ENCODE measurements at places on chromosomes 6 and 20.

- no peak for DNase-seq
These were observed 352.4 kb downstream of the UTRN start for GRCh38 chr6:144637541-144637940.

GRCh38 chr6:53624502-53624901, 41.1 kb downstream of the KLHL31 start:
- no peak for DNase-seq

DNA sequence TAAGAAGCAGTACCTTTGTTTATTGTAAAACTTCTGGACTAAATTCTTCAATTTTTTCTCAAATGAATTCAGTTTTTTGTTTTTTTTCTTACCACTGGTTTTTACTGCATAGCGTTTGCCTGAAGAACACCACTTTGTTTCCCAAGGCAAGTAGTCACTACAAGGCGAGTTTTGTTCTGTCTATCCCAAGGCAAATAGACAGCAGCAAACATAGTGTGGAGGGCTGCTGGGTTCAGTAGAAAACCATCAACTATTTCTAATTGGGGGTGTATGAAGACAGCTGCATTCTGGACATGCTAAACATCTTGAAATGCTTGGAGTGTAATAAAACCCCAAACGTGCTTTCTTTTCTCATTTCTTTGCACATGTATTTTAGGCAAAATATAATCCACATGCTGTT, 197.4 kb downstream of the ESR1 start:
- no peak for DNase-seq

DNA sequence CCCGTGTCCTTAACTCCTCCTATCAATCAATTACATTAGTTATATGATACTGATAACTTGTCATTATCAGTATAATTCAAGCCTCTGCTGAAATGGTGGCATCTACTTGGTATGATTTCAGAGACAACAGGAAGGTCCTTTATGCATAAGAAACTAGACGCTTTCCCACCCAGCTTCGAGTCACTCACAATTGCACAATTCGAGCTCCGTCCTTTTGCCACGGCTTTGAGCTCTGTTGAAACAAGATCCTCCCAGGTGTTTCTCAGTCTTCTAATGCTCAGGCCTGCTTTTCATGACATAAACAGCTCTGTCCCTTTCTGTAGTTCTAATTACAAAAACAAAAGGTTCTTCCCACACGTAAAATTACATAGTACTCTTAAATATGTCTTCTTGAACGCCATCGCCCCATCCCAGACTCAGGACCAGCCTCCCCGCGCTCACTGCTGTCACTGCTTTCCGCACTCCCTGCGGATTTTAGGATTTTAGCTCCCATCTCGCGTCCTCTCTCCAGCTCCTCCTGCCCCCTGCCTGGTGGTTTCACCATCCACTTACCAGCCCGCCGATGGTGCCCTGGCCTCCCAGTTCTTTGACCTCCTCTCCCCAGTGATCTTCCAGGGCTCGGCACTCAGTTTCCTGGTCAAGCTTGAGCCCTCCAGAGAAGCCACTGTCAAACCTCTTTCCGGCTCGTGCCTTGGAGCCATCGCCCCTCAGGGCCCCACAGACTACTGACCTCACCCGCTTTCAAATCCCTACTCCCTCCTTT, 23.2 kb upstream of the PNPLA1 start:
- DNase-seq = no peak

GRCh38 chr6:37177077-37177934, 7.4 kb downstream of the PIM1 start:
- DNase-seq = peak; percentile 40

DNA sequence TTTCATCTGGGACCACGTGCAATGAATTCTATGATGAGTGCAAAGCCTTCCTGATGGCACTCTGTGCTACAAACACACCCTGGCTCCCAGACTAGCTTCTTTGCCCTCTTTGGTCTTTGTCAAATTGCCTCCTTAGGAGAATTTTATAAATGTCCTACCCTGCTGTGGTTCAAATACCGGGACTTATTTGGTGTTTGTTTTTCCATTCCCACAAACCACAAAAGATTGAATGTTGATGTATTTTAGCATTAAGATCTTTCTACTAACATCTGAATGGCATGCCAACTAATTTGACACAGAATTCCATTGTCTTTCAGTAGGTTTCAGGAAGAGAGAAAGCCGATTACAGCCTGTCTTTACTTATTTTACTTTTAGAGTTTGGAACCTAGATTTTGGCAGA, 424.2 kb upstream of the SLC35B3 start:
- DNase-seq = no peak

GRCh38 chr20:9348747-9349146, 165.6 kb upstream of the LAMP5 start:
- no peak for DNase-seq

- DNase-seq = no peak
These were observed 45.6 kb upstream of the SPDEF start for GRCh38 chr6:34601706-34602105.

- no peak for DNase-seq
These were observed 8.0 kb downstream of the DNPH1 start for GRCh38 chr6:43221046-43221972.

DNA sequence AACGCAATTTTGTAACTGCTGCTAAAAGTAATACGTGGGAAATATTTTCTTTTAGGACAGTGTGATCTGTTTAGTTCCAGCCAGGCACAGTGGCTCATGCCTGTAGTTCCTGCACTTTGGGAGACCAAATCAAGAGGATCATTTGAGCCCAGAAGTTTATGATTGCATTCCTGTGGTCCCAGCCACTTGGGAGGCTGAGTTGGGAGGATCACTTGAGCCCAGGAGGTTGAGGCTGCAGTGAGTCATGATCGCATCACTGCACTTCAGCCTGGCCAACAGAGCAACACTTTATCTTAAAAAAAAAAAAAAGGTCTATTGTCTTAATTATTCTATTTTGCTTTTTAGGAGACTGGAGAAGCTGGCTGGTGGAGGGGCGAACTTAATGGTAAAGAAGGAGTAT, 101.5 kb downstream of the CD2AP start:
- no peak for DNase-seq

DNA sequence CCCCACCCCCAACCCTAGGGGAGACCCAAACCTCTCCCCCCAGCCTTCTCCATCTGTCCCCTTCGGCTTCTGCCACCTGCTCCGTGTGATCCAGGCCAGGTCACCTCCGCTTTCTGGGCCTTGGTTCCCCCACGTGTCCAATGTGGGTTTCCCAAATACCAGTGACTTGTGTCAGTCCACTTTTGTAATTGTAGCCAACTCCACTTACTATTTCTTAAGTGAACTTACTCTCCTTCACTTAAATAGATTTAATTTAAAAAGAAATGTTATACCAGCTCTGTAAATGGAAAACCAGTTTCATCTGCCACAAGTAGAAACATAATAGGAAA, 10.0 kb upstream of the FAM110A start:
- DNase-seq = no peak

GRCh38 chr20:48658198-48658476, 169.7 kb downstream of the PREX1 start:
- DNase-seq = no peak

DNA sequence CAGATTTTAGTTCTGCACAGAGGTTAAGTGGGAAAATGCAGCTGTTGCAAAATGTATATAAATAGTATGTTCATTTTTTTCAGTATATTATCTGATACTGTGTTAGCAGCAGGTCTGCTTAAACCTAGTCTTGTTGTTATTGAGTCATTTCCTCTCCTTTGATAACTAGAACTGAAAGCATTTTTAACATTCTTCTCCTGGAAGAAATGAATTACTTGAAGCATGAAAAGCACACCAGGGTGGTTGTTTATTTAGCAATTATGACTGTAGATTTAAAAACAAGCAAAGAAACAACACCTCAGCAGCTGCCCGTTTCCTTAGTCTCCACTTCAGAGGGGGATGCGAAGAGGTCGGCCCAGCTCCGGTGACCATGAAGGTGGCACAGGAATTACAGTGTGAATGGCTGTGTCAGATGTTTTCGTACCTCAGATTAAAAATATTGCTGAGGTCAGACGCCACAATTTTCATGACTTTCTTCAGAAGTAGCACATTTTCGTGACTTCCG, 53.5 kb downstream of the GOPC start:
- DNase-seq = no peak

GRCh38 chr6:16987996-16988395, 113.9 kb upstream of the STMND1 start:
- DNase-seq = no peak

DNA sequence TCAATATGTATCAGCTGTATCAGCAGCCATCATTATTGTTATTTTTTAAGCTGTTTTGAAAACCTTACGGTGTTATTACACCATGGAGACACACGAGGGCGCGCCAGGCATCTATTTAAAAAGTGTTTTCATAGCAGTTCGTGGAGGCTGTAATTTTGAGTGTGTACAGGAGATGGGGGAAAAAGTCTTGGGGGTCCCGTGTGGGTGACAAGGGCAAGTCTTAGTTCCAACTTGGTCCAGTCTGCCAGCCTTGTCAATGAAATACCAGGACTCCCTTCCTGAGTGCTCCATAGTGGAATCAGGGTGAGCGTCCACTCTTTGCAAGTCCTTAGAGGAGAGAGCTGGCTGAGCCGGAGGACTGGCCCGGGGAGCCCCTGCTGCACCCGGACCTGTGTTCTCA, 43.3 kb downstream of the SLC2A10 start:
- peak; percentile 79 for DNase-seq

DNA sequence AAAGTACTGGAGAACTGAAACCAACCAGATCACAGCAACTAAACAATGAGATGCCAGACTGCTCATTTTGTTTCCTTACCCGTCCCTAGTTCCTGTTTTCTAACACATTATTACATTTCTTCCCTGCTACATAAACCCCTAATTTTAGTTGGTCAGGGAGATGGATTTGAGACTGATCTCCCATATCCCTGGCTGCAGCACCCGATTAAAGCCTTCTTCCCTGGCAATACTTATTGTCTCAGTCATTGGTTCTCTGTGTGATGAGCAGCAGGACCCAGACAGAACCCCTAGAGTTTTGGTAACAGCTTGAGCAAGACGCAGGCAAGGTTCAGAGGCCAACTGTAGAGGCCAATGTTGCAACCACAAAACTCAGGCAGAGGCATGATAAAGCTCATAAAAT, 28.3 kb upstream of the HACE1 start:
- no peak for DNase-seq

DNA sequence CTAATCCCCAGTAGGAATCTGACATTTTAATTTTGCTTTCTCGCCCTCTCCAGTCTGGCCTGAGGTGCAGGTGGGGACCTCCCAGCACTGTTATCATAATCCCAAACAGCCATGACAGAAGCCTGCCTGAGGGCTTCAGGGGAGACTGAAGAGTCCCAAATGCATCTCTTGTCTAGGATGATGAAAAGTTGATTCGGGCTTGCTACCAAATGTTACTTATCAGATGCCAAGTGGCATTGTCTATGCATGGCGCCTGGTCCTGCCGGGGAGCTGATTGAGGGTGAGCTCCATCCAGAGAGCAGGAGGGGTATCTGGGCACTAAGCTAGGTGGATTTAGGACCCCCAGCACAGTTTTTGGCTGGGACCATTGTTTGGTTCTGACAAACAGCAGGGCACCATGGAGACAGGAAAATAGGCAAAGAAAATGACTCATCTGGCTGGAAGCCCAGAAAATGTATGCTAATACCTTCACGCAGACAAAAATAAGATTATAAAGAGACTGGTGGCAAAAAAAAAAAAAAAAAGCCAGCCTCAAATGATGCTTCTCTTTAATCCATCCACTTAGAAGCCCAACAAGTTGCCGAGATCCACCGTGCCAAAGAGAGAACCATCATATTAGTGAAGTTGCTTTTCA, 513.7 kb upstream of the SULF2 start:
- no peak for DNase-seq

GRCh38 chr6:5174244-5174643, 86.5 kb downstream of the LYRM4 start:
- no peak for DNase-seq

DNA sequence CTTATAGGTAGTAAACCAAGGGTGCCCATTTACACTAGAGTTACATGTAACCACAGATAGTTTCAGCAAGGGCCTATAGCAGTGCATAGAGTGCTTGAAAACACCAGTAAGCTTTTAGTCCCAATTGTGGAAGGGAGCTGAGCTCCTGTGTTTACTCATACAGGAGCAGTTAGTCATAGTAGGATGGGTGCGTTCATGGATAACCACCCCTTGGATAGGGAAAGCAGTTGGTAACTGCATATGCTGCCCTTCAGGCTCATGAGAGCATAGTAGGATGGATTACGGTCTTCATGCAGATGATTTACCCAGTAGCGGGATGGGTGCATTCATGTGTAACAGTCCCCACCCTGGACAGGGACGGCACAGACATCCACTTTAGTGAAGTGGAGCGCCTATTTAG, 45.1 kb downstream of the OR2B6 start:
- no peak for DNase-seq

DNA sequence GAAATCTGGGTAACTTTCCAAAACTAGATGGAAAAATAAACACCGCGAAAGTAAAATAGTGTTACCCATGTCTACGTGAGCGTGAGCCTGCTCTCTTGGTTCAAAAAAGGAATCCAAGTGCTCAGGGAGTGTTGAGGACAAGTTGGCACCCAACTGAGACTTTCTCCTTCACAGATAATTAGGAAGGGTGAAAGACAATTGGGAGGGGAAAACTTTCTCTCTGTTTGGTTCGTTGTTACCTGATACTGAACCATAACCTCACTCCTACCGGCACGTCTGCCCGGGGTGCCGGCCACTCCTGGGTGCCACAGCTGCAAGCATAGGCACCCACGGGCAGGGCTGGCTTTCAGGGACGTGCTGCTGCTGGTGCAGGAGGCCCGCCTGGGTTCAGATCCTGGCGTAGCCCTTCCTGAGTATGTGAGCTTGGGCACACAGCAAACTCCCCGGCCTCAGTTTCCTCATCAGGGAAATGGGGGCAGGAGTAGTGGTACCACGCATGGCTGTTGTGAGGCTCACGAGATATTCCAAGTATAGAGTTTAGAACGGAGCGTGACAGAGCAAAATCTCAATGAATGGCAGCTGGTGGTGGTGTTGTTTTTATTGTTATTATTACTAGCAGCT, 38.2 kb upstream of the PMEPA1 start:
- DNase-seq = no peak

DNA sequence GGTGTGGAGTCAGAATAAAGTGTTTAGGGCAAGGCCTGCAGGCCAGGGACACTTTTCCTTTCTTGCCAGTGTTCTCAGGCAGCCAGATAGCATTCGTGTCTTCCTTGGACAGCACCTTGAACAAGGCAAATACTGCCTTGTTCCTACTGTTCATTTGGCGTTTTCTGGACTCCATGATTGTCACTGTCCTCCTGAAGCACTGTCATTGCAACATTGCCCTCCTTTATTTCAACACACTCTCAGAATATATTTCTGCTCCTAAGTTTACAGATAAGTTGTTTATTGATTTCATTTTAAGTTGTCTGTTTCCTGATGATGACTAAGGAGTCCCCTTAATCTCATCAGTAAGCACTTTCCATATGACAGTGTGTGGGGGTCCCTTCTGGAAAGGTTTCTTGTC, 15.1 kb upstream of the DEF6 start:
- DNase-seq = no peak

DNA sequence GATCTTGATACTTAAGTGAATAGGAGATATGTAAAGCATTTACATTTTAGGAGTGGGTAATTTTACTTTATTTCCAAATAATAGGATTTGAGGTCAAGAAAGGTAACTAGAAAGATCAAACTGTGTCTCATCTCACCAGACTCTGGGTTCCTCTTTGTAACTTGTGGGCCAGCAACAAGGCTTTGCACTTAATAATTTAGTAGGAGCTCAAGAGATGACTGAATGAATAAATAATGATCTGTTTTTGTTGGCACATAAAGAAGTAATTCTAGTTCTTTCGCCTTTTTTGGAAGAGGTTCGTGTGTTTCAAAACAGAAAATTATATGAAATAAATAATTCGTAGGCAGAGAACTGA, 67.4 kb upstream of the FABP7 start:
- no peak for DNase-seq

All from activated CD8-positive, alpha-beta memory T cell treated with anti-CD3 and anti-CD28 coated beads, Interleukin-2, amount 50 U/mL, for 48 hours (primary cell).